Stimulated activated CD4-positive, alpha-beta T cell treated with anti-CD3 and anti-CD28 coated beads, Interleukin-1b, Interleukin-23, amount 100 ng/mL, for 24 hours (primary cell): ENCODE measurements at places on chromosomes 7 and 10.

DNA sequence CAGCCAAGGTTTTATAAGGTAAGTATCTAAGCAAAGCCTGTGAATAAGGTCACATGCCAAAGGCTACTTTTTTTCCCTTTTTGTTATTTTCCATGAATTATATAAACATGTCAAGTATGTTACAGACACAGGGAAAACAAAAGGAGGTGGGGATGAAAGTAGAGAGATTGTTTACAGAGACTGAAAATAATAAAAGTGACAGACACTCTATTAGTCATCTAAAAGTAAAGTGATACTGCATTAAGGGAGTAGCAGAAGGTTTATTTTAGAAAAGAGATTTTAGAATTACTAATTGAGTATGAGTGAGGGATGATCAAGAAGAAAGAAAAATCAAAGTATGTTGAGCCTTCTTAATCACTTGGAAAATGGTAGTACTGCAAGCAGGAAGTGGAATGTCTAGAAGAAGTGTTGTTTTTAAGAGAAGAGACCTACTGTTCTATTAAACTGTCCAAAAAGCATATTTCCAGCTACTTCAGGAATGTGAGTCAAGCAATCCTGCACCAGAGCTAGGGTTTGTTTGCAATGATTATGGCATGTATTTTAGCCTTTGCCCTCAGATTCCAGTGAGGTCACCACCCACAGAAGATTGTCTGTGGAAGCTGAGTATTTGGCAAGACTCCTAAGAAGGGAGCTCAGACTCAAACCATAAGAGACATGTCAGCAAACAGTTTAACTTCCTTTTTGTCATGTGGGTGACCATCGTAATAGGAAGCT, 177.9 kb upstream of the PLXDC2 start:
- DNase-seq = no peak

GRCh38 chr7:120941064-120941463, 9.5 kb upstream of the ING3 start:
- no peak for DNase-seq

DNA sequence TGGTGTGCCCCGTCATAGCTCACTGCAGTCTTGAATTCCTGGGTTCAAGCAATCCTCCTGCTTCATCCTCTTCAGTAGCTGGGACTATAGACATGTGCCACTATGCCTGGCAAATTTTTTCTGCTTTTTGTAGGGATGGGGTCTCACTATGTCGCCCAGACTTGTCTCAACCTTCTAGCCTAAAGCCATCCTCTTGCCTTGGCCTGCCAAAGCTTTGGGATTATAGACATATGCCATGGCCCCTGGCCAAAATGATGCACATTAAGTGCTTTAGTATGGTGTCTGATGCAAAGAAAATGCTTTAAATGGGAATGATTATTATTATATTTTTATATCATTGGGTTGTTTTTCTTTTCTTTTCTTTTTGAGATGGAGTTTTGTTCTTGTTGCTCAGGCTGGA, 33.2 kb upstream of the VCL start:
- no peak for DNase-seq

DNA sequence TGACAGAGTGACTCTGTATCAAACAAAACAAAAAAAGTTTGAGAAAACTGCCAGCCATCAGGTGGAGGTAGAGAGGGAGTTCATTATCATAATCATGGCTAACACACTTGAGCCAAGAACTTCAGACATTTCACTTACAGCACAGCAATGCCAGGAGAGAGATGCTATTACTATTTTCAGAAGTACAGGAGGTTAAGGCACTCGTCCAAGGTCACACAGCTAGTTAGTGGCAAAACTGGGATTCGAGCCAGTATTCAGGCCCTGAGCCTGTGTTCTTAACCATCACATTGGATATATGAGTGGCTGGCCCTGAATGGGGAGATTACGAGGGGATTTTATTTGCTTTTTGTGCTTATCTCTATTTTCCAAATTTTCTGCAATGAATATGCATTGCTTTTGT, 24.8 kb upstream of the UNC5B start:
- no peak for DNase-seq

- DNase-seq = no peak
Observed at GRCh38 chr7:117138495-117138894, 184.4 kb downstream of the WNT2 start.

DNA sequence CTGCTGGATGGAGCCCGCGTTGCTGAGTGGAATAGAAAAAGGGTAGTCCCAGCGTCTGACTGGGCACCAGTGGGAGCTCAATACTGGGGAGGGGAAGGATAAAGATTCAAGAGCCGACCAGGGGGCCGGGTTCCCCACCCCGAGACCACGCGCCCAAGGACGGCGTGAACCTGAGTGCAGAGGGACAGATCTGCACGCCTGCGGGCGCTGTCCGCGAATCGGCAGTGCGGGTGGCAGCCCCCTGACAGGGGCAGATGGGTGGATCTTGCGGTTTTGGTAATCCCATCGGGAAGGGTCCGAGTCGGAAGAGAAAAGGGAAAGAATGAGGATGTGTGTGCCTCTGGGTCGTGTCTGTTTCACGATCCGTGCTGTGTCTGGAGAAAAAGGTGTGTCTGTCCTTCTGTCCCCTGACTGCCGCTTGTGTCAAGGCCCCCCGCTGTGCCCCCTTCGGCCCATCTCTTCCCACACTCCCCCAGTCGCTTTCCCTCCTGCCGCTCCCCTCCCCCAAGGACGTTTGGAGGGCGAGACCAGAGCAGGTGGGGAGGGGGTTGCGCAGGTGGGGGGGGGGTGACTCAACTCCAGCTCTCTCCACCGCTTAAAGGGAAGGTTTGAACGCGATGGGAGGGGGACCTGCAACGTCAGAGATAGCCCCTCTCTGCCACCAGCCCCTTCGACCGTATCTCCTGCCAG, 734 bp upstream of the VGF start:
- no peak for DNase-seq

- DNase-seq = no peak
Observed at GRCh38 chr7:5437348-5437892, 13.8 kb upstream of the TNRC18 start.

DNA sequence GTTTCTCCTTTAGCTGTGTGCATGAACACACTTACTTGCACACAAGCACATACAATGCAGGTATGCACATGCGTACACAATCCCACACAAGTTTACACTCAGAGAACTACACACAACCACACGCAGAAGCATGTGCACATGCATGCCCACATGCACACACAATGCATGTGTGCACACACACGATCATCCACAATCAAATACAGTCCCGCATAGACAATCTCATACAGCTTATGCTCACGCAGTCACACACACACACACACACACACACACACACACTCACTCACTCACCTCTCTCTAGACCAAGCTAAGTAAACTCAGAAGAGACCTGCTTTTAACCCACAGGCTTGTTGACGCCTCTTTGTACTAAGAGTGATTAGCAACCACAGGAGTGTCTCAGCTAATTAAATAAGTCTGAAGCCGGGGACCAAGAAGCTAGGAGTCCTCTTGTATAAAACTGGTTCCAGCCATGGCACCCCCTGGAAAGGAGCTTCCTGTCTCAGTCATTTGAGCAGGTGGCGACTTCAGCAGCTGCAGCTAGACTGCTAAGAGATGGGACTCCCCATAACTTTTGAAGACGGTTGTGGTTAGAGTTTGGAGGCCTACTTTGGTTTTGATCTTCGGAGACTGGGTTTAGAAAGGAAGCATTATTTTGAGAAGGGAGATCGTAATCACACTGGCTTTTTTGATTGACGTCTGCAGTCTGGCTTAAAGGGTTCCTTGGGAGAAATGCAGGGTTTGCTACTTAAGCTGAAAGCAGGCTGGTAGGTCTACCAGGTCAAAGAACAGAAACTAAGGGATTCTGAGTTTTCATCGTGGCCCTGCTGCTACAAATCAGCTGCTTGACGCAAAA, 82.3 kb upstream of the ADRB1 start:
- peak; percentile 10 for DNase-seq

- DNase-seq = no peak
Observed at GRCh38 chr7:88347090-88347489, 40.4 kb upstream of the STEAP4 start.

- DNase-seq = no peak
Observed at GRCh38 chr10:92219559-92219958, 71.3 kb downstream of the CPEB3 start.

DNA sequence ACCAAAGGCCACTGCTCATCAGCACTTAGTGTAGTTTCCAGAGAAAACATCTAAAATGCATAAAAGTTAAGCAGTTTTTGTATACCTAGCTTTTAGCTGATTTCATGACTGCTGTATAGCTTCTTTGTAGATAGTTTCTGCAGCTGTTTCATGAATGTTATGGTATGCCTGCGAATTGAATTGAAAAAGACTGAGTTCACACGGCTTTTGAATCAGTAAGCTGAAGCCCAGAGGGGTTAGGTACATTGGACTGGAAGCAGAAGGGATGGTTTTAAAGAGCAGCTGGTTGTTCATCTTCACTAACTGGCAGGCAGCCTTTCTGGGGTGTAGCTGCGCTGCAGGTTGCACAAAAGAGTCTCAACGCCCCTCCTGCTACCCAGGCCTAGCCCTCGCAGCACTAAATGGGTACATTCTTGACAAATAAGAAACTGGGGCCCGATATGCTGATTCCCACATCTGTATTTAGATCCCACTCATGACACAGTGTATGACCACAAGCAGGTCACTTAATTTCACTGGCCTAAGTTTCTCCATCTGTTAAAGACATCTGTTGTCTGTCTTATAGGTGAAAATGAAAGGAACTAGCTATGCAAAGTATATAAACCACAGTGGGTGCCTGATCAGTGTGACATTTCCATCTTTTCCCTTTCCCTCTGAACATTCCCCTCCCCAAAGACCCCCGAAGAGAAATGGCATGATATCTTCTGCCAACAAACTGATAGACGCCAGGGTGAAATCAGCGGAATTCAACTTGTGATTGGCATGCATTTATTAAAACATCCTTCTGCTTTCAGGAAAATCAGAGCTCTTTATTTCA, 85.9 kb upstream of the AGBL3 start:
- no peak for DNase-seq

DNA sequence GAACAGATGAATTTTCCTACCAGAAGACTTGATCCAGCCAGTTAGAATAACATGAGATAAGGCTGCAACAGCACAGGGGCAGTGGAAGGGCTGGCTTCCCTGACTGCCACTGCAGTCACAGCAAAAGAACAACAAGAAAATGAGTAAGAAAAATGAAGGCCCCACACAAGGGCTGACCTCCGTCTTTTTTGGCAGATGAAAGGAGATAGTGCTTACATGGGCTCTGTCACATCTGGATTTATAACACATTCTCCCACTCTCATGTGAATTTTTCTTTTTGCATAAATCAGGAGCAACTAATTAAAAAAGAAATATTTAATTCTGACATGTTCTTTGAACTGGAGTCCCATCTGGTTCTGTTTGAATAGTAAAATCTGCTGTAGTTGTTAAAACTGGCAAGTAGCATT, 99.6 kb downstream of the NRP1 start:
- DNase-seq = no peak

DNA sequence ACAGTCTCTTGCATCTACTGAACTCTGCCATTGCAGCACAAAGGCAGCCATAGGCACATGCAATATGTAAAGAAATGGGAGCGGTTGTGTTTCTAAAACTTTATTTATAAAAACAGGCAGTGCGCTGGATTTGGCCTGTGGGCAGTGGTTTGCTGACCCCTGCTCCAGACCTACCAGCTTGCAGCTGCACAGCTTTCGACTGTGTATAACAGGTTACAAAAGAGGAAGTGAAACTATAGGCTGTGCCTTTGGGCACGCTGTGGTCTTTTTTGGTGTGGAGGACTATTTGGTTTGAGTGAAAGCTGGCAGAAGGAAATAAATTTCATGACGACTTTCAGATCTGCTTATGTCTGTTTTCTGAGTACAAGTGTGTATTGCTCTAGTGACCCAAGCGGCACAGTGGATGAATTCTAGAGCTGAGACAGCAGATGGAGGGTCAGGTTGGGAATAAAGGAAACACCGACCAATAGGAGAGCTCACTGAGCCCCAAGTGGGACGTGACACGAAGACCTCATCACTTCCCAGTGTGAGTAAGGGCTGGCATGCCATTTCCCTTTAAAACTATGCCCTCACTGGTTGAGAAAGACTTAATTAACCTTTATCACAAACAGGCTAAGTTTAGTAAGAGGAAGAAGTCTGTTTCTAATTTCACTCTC, 152.7 kb downstream of the ANK3 start:
- DNase-seq = no peak

DNA sequence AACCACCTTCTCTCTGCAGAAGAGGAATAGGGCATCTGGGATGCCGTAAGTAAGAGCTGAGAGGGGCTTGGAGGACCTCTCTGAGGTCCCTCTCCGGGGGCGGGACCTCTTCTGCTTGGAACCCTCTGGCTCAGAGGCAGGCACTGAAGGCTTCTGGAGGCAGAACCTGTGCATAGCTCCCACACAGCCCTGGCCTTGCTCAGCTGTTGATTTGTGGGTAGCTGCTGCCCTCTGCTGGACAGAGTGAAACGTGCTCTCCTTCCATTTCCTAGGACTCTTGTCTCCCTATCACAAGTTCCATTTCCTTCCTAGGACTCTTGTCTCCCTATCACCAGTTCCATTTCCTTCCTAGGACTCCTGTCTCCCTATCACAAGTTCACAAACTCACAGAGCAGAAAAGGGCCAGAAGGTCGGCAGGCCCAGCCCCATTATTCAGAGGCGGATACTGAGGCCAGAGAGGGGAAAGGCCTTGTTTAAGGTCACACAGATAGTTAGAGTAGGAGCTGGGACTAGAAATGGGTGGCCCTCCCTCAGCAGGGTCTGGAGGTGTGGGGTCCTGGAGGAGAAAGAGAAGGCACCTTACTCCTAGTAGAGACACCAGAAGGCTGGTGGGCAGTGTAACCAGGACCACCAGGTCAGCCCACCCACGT, 30.3 kb upstream of the GARS1 start:
- DNase-seq = peak; percentile 53

DNA sequence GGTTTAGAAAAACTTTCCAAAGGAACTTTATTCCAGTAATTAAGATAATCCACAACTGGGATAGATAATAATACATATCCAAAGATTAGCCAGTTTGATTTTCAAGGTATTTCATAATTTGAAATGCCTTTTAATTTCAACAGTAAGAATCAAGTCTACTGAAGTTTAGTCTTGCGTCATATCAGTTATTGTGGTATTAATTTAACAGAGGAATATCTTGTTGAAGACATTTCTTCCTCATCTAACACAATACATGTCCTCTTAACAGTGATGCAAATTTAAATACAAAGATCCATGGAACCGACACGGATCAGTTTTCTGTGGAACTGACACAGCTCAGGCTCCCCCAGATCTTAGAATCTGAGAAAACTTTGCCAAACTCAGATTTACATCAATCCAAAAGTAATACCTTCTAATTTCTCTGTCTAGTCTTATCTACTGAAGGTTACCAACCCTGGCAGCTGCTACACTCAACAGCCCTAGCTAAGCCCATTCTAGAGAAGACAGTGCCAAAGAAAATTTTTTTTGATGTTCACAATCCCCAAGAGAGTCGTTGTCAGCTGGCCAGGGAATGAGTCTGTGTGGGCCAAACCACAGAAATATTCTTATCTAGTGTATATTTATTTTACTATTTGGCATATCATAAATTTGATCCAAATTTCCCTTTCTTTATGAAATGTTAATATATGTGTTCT, 365.2 kb upstream of the MEOX2 start:
- DNase-seq = no peak

- no peak for DNase-seq
Observed at GRCh38 chr7:44531421-44532380, 9.4 kb downstream of the NPC1L1 start.
